WTC11 (cell line): ENCODE measurements at places on chromosomes 7 and 10.

DNA sequence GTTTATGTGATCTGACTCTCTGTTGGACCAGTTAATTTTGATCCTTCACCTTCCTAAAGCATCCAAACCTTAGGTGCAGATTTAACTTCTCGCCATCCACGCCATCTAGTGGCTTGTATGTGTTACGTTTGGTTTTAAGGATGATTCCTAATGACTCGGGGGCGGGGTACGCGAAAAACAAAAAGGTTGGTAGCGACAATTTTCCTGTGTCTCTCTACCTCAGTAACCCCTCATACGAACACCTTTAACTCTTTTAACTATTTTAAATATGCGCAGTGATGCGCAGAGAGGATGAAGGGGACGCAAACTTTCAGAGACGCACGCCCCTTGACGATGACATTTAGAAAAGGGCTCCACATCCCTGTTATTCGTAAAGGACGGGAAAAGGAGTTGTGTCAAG is 714 bp upstream of the KCND2 start:
- DNase-seq = peak; percentile 34

- no peak for DNase-seq
Measured at GRCh38 chr7:38215115-38215514, 37.1 kb downstream of the STARD3NL start.

DNA sequence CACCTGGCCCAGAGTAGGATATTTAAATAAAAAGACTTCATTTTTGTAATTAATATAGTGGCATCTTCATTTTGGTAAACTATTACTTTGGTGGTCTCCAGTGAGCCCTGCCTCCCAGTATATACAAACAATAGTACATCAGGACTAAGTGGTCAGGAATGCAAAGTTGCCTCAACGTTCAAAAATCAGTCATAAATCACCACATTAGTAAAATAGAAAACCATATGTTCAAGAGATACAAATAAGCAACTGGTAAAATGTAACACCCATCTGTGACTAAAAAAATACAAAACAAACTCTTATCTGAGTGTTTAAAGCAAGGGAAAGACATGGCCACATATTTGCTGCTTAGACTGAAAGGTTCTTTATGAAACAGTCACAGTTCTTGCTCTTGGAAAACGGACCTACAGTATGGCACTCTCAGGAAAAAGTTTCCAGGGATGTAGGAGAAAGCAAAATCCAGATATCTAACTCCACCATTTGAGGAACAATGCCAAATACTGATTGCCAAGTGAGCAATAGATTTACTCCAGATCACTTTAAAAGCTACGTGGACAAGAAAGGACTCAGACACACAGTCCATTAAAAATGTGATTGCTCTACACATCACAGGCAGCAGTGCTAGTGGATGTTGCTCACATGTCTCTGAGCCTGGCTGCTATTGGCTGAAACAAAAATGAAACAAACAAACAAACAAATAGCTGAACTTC is 15.1 kb upstream of the RHOBTB1 start:
- no peak for DNase-seq

DNA sequence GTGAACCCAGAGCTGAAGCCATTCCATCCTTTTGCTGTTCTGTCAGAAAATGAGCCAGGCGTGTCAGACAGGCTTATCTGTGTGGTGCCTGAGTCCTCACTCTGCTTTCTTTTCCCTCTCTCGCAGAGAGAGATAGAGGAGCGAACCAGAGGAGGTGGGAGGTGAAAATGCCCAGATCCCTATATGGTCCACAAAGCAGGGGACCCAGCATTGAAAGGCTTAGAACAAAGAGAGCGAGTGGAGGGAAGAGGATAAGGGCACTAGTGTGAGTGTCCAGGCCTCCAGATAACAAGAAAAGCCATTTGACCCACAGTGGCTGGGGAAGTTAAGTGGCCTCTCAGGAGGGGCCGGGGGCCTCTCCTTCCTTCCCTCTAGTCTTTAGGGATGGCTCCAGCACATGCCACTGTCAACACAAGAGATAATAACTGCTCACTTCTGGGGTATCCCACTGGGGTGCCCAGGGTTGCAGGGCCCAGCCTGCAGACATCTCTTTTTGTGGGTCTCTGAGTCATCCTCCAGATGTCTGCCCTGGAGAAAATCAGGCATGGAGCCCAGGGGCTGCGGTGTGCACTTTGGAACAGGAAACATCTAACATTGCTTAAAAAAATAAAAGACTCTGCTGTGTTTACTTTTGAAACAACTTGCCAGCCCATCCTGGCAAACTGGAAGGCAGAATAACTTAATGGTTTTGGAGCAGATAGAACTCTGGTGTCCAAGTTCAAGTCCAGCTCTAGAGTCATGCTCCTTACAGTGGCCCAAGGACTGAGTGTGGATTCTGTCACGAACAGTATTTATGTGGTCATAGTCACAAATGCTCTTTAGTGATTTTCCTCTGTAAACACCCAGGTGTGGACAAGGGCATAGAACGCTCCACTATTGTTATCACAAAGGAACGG is 189.5 kb downstream of the CXCL12 start:
- DNase-seq = no peak

GRCh38 chr10:51076299-51076841 is 2.1 kb downstream of the PRKG1 start:
- DNase-seq = no peak

DNA sequence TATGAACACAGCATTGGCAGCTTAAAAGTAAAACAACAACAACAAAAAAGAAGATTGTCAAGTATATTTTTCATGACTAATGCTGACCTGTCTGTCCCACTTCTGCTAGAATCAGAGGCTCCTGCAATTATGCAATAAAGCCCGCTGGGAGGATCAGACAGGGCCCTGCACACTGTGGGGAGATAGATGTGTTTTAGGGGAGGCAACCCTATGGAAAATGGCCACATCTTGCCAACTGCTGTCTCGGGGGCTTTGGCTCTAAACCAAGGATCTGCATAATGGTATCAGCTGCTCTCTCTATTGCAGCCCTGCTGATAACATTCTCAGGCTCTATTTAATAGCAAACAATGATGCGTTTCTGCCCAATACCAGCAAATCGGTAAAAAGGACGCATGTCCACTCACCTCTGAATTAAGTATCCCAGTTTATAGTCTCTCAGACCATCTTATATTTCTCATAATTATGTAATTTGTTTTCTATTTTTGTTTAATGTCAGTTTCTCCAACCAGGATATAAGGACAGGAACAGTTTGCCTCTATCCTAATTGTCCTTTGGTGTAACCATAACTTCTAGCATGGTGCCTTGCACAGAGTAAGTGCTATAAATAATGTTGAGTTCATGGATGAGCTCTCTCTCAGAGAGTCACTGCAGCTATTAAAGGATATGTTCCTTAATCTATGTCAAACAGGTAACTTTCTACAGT is 15.3 kb upstream of the PRKAR2B start:
- no peak for DNase-seq

DNA sequence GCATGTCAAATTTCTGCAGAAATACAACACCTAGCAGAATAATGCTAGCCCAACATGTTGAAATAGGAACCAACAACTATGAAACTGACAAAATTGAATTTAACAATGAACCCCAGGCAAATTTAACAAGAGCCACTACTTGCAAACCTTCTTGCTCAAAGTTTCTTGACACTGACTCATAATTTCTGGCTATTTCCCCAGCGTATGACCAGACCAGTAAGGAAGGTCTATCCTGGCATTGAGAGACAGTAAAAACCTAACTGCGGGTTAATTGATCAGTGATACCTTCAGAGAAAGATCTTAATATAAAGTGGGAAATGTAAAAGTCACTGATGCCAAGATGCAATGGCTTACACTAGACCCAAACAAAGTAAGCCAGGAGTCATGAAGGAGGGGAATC is 510.1 kb downstream of the ARL4A start:
- no peak for DNase-seq

- peak; percentile 38 for DNase-seq
Measured at GRCh38 chr7:117323851-117324711, 1.2 kb upstream of the WNT2 start.

DNA sequence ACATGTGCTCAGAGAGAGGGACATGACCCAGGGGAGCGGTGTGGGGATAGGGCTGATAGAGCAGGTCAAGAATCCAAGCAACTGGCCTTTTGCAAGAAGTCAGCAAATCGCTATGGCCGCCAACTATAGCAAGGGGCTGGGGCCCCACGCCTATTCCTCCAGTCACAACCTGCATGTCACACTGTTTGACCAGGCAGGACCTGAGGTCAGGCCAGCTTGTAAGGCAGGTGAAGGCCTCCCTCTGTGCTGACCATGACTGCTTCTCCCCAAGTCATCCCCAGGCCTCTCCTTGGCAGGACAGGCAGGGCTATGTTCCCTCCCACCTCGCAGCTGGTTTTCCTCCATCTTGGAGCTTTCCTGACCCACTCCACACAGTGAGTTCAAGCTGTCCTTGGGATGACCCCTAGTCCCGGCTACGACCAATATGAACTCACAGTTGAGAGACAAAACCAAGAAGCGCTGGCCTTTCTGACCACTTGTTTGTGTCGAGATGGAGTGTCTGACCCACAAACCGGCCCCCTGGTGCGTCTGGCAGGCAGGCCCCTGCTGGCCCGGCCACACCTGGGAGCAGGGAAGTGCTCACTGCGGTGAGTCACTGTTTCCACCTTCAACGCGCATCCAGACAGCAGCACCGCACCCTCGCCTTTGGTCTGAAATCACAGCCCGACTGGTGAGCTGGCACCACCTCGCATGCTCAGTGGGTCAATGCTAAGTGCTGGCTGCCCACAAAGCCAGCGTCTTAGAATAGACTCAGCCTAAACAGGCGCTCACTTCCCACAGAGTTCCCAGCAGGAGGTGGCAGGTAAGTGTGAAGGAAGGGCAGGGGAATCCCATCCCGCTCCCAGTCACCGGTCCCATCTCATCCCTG is 81.4 kb downstream of the VWA2 start:
- DNase-seq = no peak

- no peak for DNase-seq
Measured at GRCh38 chr10:3980660-3981059, 195.7 kb upstream of the KLF6 start.

DNA sequence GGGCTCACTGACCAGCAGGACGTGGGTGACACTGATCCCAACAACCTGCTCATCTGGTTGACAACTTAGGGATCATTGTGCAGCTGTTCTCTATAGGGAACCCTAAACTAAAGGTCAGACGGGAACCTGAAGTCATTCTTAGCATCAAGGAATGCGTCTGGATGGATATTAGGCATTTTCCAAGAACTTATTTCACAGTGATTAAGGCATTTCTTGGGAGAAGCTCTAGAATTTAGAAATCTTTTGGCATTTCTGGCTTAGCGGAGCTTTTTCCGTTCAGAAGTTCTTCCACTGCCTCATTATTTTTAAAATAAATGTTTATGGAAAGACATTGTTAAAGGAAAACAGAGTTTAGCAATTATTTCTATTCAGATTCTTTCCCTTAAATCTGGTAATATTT is 303.3 kb upstream of the IGFBP3 start:
- DNase-seq = no peak

DNA sequence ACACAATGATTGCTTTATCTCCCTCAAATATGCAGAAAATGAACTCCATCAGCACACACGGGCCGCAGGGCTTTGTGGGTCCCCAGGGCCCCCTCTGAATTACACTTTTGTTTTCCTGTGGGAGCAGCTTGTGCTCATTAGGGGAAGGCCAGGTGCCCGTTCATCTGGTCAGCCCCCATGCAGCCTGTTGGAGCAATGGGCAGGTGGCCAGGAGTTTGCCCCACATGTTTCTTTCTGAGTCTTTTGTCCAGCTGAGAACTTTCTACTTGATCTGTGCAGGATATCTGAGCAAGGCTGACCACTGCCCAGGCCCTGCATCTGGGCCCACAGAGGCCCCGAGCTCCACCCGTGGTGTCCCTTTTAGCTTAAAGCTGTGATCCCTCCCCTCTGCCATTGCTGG is 105.3 kb upstream of the FAM20C start:
- no peak for DNase-seq

DNA sequence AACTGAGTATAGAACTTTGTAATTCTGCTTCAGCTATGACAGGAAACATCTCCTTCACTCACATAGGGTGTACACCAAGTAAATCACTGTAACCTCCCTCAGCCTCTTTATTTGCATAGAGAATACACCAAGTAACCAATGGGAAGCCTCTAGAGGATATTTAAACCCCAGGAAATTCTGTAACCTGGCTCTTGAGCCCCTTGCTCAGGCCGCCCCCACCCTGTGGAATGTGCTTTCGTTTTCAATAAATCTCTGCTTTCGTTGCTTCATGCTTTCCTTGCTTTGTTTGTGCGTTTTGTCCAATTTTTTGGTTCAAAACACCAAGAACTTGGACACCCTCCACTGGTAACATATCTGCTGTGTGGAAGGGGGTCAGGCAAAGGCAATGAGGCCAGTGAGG is 60.2 kb downstream of the CLRN3 start:
- DNase-seq = no peak

DNA sequence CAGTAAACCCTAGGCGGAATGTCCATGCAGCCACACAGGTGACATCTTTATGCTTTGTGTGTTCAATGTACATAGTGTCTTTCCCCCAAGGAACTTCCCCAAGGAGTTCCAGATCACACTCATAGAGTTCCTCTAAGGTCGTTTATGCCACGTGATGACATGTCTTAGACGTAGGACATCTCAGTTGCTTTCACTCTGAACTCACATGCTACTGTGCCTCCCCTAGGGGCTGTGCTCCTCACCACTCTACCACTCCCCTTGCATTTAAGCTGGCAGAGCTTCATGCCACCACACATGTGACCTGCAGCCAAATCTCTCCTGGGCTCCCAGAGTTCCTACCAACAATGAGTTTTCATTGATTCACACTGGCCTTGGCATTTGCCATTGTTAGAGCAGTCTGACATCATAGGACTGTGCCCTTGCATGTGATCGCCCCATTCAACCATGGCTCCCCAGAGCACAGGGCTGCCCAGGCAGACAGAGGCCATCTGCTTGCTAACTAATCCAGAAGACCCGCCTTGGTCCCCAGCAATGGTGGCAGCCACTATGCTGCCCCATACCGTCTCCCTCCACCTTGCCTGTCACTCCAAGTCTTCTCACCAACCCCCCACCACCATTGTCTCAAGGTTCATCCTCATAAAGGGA is 95.3 kb upstream of the MACROH2A2 start:
- DNase-seq = no peak

DNA sequence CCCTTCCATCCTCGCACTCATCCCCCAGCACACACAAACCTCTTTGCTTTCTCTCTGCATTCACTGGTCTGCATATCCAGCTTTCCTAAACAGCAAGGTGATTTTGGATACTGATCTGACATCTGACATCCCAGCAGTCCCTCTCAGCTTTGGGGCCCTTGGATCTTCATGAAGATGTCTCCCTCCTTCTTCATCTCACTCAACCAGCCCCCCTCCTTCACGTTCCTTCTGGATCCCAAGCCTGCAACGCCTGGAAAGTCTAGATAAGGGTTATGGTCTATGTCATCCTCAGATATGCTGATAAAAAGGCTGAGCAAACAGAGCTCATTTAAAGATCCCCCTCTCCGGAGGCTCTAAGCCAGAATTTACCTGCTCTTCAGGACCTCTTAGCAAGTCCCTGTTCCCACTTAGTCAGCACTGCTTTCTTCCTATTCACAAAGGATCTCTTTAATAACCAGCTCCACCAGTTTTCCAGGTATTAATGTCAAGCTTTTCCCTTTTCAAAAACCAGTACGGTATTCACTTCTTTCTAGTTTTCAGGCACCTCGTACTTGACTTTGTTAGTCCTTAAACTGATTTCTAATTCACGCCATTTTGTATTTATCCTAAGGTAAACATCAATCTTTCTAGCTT is 38.9 kb downstream of the CREB3L2 start:
- DNase-seq = no peak

- DNase-seq = no peak
Measured at GRCh38 chr10:132839061-132839460, 53.1 kb upstream of the NKX6-2 start.

GRCh38 chr10:108392286-108392685 is 1227.8 kb upstream of the SORCS1 start:
- no peak for DNase-seq
